ENCODE measurements at places on chromosomes 12 and 14.

GRCh38 chr14:35297706-35298105 lies 5.5 kb downstream of the PSMA6 start:
- DNase-seq, result no peak

GRCh38 chr14:34684578-34684977 lies 29.8 kb downstream of the CFL2 start:
- no peak for DNase-seq

DNA sequence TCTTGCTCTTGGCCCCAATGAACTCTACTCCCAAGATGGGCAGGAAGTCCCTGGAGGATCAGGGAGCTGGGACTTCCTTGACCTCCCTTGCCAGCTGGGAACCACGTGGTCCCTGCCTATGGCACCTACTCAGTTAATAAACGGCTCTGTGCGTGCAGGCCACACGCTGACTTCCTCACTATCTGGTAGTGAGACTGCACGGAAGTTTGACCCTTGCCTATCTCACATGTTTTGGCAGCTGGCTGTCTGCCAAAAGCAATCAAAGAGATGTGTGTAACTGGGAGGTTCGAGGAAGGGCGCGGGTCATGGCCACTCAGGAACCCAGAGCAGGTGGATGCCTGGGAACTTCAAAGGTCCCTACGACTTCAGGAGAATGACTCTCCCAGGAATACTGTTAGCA lies 57.9 kb downstream of the RFLNA start:
- no peak for DNase-seq

DNA sequence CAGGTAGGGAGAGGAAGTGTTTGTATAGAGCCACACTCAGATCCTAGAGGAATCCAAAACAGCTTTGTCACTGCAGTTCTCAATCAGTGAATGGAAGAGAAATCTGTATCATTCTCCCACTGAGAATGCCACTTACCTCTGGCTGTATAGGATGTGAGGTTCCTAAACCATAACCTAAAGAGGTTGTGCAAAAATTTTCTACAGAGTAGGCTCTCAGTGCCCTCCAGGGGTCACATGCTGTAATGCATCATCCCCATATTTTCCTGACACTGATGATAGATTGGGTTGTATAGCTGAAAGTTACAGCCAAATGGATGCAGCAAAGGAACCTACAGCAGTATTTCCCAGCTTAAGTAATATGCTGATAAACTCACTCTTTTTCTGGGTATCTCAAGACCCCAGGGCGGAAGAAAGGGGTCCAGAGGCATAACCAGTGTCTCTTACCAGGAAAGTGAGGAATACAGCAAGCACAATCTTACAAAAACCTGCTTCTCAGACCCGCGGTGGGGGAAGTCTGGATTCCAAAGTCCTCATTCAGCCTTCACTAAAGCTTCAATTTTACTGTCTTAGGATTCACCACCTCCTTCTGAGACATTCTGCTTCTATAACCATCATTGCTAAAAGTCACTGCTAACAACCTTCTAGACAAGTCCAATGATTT lies 3.8 kb downstream of the BCDIN3D start:
- DNase-seq, result no peak

GRCh38 chr12:4530982-4531586 lies 7.6 kb upstream of the RAD51AP1 start:
- DNase-seq, result no peak

DNA sequence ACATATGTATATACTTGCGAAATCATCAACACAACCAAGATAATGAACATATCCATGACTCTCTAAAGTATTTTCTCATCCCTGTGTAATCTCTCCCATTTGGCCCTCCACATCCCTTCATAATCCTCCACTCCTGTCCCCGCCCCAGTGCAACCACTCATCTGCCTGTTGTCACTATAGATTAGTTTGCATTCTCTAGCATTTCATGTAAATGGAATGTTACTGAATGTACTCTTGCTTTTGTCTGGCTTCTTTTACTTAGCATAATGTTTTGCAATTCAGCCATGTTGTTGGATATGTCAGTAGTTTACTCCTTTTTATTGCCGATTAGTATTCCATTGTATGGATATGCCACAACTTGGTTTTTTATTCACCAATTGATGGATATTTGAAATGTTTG lies 99.1 kb downstream of the BICD1 start:
- DNase-seq, result no peak

DNA sequence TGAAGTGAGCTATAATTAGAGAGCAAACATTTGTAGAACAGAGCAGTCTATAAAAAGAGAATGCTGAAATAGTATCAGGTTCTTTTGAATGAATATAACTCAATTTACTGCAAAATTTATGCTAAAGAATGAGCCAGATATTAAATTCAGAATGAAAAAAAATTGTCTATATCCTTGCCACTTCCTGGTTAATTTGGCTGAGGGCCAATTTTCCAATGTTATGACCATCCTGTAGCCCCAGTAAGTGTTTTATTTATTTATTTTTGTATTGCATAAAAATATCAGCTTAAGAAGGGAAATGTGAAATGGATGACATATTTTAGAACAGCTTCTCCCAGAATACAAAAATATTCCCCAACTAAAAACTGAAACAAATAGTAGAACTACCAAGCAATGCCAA lies 263.4 kb downstream of the SOX5 start:
- DNase-seq, result no peak

DNA sequence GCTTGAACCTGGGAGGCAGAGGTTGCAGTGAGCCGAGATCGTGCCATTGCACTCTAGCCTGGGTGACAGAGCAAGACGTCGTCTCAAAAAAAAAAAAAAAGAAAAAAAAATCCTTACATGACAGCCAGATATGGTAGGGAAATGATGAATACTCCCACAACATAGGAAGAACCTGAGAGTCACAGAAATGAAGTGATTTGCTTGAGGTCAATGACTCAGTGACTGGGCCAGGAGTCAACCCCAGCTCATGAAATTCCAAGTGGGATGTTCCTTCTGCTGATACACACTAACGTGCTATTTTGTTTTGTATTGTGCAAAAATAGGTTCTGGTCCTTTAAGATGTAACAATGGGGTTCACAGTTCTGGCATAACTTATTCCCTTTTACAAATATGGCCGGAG lies 9.0 kb downstream of the RHOF start:
- no peak for DNase-seq

- no peak for DNase-seq
These were observed 35.8 kb downstream of the OTX2 start for GRCh38 chr14:56774503-56774902.

GRCh38 chr14:69591317-69591716 lies 16.6 kb upstream of the CCDC177 start:
- no peak for DNase-seq

- DNase-seq, result peak; percentile 94
These were observed 10.0 kb downstream of the WNT1 start for GRCh38 chr12:48988030-48988649.

DNA sequence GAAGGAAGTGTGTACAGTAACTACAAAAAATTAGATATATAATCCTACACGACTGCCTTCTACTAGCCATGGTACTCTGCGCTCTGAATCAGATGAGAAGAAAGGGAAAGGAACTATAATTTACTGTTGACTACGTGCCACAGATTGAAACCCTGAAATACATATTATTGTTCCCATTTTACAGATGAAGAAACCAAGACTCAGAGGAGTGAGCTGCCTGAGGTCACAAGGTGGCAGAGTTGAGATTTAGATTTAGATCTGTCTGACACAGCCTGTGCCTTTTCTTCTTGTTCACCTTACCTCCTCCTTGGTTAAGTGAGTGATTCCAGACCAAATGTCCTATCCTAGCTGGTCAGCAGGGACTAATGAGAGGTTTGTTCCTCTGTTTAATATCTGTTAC lies 61.6 kb upstream of the OR4E1 start:
- DNase-seq, result no peak

- DNase-seq, result no peak
These were observed 184.2 kb upstream of the FOXN3 start for GRCh38 chr14:89600950-89601826.

DNA sequence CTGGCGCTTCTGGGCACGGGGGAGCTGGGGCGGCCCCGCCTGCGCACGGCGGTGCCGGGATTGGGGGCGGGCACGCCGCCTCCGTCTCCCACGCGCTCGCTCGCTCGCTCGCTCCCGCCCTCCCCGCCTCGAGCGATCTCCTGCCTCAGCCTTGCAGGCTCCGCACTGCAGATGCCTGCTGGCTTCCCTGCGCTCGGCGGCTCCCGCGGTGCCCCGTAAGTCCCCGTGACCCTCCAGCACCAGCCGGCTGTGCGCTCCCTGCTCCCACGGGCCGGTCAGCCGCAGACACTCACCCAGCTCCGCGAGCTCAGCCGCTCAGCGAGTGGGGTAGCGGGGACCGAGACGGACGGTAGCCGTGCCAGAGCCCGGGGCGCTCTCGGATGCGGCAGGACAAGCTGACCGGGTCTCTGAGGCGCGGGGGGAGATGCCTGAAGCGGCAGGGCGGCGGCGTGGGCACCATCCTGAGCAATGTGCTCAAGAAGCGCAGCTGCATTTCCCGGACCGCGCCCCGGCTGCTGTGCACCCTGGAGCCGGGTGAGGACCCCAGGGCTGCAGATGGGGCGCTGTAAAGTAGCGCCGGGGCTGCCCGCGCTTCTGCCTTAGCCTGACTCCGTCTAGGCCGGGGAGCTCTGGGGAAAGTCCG lies at the start of gene TBC1D30:
Gene TBC1D30 (plus strand): TSS at position 148 of the 643 bp plus-strand sequence. CDS start 233 bp downstream, at position 381.
- DNase-seq, result peak; percentile 72

DNA sequence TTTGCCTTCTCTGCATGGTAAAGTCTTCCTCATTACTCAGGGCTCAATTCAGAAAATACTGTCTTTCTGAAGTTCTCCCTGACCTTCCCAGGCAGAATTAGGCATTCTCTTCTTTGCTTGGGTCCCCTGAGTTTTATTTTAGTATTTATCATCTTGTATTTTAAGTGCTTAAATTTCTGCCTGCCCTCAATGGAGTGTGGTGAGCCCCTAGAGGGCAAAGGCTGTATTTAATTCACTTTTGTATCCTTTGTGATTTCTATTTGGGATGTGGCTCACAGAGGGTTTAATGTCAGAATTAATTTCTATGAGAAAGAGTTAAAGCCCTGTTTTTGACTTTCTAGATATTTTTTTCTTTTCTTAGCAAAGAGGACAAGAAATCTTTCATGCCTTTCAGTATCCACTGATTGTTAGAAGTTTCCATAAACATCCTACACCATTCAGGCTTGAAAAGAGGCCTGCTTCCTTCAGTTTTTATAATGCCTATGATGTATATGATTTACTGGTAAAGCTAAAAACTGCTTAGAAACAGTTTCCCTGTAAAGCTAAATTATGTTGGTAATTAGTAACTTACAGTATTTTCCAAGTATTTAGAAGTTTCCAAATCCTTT lies 55.6 kb upstream of the PTPRB start:
- no peak for DNase-seq

- no peak for DNase-seq
These were observed 173.1 kb downstream of the DUSP6 start for GRCh38 chr12:89179245-89179644.
